ENCODE measurements at places on chromosomes 5 and 9. TPM values are rescaled to one million over a fixed set of nuclear protein-coding genes. Genes with fewer than 3 reads are reported as not detected.

GRCh38 chr5:129903466-129904101, 681 bp upstream of the CHSY3 start:
- no peak for DNase-seq

- DNase-seq, result no peak
Measured at GRCh38 chr5:68261169-68261568, 45.6 kb downstream of the PIK3R1 start.

RETREG1 gene
- total RNA-seq, result 269 TPM

TGFBI gene
- total RNA-seq, result 43.4 TPM

GRCh38 chr9:84270847-84271530, 69.6 kb downstream of the SLC28A3 start:
- DNase-seq, result no peak

C5orf52 gene
- total RNA-seq, result not detected

PRKAA1 gene
- 38.5 TPM for total RNA-seq

SLIT3 gene
- total RNA-seq, result 22.7 TPM

DNA sequence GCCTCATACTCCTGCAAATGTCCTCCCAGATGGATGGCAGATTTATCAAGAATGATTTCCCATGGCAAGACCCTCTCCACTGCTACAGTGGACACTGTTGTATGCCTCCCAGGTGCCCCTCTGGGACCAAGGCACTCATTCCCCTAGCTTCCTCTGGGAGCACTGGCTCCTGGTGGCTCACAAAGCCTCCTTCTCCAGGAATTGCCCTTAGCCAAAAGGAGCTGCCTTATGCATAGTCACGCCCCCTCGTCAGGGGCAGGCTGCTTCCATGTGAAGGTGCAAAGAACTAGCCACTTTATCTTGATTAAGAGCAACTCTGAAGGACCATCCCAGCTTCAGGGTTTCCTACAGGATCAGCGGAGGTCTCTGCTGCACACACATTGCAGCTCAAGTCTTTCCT, 358.1 kb downstream of the CDK5RAP2 start:
- DNase-seq, result no peak

NRARP gene
- 5.1 TPM for total RNA-seq

AMBP gene
- total RNA-seq, result not detected

DNA sequence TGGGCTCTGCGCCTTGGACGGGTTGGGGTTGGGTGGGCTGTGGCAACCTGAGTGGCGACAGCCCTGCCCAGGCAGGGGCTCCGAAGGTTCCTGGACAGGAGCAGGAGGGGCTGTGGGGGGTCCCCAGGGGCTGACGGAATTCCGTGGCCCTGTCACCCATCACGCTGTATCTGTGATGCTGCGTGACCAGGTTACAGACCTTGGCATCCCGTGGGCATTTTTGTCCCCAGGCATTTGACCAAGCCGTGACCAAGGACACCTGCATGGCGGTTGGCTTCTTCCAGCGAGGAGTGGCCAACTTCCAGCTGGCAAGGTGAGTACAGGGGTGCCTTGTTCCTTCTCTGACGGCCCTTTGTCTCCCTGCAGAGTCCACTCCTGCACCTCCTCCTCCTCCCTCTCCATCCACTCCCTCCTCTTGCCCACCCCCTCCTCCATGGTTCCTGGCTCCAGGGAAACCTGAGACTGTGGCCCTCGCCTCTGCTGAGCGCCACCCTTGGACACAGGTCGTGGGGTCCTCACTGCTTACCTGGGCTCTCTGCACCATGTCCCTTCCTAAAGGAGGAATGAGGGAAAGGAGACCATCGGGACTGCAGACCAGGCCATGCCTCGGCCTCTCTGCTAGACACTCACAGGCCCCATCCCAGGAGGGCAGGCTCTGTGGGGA, 3.0 kb downstream of the NOXA1 start:
- DNase-seq, result peak; percentile 16

GRCh38 chr5:91386120-91386519, 3.0 kb upstream of the ARRDC3 start:
- DNase-seq, result no peak

TYRP1 gene
- 74.1 TPM for total RNA-seq

DNA sequence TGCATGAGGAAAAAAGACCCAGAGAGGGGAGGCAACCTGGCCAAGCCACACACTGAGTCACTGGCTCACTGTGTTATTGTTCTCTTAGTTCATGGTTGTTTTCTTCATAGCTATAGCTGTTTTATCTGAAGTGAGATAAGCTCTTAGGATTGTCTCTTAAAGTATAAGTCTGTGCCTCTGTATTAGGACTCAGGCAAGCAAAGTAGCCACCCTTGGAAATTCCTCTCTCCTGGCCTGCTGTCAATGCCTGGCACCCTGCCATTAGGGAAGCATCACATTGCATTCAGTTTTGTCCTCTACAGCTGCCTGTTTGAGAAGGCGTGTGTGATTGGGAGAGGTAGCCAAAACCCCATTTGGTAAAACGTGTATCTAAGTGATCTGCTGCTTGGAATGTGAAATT, 147.4 kb upstream of the GLRA1 start:
- peak; percentile 41 for DNase-seq

Measured in left ventricle myocardium inferior (tissue), 1 donor.